T-helper 17 cell (primary cell): ENCODE measurements at places on chromosomes 13 and 19. TPM values are rescaled to one million over a fixed set of nuclear protein-coding genes. Genes with fewer than 3 reads are reported as not detected.

Gene TNFAIP8L1
- total RNA-seq: 18.3 TPM

Gene ZNF560
- total RNA-seq: not detected

Gene PTH2
- total RNA-seq: not detected

Gene FGF9
- 1.1 TPM for total RNA-seq

Gene ZNF181
- 4.7 TPM for total RNA-seq

Gene CLEC17A
- total RNA-seq: 0.34 TPM

- no peak for DNase-seq
These were observed 19.7 kb downstream of the ADGRE3 start for GRCh38 chr19:14654786-14655560.

DNA sequence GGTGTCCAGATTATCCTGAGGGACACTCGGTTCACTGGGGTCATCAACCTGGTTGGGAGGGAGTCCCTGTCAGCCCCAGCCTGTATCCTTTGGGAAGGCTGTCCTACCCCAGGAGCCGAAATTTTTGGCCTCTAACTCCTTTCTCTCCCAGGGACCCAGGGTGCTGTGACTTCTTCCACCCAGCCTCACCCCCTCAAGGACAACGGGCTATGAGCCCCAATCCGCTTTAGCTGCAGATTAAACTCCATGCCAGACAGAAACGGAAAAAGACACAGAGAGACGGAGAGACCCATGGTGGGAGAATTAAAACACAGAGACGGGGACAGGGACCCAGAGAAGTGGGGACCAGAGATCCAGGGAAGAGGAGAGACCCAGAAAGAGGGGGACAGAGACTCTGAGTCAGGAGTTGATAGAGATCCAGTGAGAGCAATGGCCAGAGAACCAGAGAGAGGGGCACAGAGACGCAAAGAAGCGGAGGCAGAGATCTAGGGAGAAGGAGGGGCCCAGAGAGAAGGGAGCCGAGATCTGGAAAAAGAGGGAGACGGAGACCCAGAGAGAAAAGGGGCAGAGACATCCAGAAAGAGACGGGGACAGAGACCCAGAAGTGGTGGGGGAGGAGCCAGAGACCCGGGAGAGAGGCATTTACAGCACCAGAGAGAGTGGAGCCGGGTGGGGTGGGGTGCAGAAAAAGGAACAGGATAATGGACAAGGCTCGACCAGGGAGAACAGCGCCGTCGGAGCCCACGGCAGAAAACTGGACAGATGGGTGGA, 703 bp downstream of the SLC17A7 start:
- DNase-seq: no peak

GRCh38 chr13:59442944-59443486, 720.7 kb downstream of the DIAPH3 start:
- DNase-seq: no peak

DNA sequence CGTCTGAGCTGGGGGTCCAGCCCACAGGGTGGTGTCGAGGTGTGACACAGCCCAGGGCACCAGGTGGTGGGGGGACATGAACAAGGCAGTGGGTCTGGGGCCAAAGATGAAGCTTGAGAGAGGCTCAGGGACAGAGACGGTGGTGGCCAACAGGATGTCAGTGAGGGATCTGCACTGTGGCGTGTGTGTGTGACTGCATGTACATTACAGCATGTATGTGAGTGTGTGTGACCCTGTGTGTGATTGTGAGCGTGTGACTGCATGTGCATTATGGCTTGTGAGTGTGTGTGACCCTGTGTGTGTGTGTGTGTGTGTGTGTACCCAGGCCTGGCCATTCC, 1.6 kb downstream of the ADAMTS10 start:
- DNase-seq: no peak

GRCh38 chr13:95385798-95386197, 84.5 kb upstream of the ABCC4 start:
- DNase-seq: no peak

- DNase-seq: peak; percentile 67
These were observed 1.5 kb upstream of the CEACAM5 start for GRCh38 chr19:41706741-41707501.

DNA sequence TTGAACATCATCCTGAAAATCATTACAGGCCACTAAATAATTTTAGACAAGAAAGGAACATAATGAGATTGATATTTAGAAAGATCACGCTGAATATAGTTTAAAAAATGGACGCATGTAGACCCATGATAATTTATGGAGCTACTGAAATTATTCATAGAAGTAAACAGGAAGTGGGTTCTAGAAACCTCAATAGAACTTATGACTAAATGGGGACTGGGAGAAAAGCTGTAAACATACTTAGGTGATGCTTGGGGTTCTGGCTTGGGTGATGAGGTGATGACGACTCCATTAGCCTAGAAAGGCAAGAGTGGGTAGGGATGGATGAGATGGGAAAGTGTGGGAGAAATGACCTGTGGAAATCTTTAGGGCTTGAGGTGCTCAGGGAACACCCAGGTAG, 484.0 kb downstream of the MYO16 start:
- no peak for DNase-seq

DNA sequence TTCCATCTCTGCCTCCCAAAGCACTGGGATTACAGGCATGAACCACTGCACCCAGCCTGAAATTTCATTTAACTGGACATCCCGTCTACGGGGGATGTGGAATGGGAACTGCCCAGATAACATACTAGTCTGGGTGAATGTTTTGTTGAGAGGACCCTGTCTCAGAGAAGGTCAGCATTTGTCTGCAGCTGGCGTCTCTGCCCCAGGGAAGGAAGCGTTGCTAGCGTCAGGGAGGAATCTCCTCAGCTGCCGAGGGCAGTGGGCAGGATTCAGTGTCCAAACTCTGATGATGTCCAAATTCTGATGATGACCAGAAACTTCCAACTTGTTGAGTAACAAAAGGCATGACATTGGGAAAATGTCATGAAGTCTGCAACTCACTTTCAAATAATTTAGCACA, 3.1 kb downstream of the NXNL1 start:
- no peak for DNase-seq
